ENCODE measurements at places on chromosomes 16 and 17. TPM values are rescaled to one million over a fixed set of nuclear protein-coding genes. Genes with fewer than 3 reads are reported as not detected.
A peak's percentile ranks its signal among the peaks of the same experiment; 100 is the strongest.

GRCh38 chr17:78022425-78022824 is 63.9 kb downstream of the TNRC6C start:
- no peak for DNase-seq

GRCh38 chr17:38891441-38891840 is 21.6 kb downstream of the LASP1 start:
- no peak for DNase-seq

The CDRT15 gene
- not detected for total RNA-seq

DNA sequence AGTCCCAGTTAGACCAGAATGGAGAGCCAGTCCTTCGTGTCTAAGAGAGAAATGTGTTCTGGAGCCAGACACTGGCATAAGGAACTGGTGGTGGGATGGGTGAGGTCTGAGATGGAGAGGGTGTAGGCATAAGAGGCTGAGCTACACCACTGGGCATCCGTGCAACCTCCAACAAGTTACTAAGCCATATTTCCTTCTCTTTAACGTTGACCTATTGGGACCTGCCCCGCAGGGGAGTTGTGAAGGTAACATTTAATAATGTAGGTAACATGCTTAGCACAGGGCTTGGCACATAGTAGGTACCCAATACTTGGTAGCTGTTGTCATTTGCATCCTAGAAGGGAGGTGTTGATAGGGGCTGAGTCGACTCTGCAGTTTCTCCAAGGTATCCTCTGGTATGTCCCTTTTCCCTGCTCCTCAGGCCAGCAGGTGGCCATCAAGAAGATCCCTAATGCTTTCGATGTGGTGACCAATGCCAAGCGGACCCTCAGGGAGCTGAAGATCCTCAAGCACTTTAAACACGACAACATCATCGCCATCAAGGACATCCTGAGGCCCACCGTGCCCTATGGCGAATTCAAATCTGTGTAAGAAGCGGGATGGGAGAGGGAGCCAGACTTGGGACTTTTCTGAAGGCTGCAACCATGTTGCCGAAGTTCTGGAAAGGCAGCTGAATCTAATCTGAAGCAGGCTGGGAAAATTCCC is 1.2 kb downstream of the MAPK7 start:
- no peak for DNase-seq

- no peak for DNase-seq
Observed at GRCh38 chr17:81065500-81065899, 30.5 kb downstream of the BAIAP2 start.

GRCh38 chr17:47830396-47831002 is 842 bp downstream of the MRPL10 start:
- no peak for DNase-seq

- no peak for DNase-seq
Observed at GRCh38 chr17:18111330-18111971, 2.9 kb downstream of the MYO15A start.

- DNase-seq: peak; percentile 82
Observed at GRCh38 chr17:28811651-28812090, 30.9 kb downstream of the FAM222B start.

DNA sequence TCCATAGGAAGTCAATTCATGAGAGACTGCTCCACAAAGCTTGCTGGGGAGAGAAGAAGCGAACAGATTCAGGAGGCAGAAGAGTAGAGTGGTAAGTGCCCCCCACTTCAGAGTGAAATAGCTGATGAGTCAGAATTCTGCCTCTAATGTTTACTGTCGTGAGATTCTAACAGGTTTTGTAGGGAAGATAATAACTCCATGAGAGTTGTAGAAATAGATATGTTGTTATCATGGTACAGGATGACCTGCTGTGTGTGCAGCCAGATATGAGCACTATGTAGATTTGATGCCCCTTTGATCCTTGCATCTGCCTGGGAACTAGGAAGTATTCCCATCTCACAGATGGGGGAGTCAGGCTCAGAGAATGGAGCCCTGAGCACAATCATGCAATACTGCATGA is 502.4 kb upstream of the CDH11 start:
- DNase-seq: no peak

The KRT32 gene
- not detected for total RNA-seq

The ATP2A1 gene
- 0.10 TPM for total RNA-seq

The SP6 gene
- 1.2 TPM for total RNA-seq

The VTN gene
- not detected for total RNA-seq

The KCNJ16 gene
- 345 TPM for total RNA-seq

- peak; percentile 54 for DNase-seq
Observed at GRCh38 chr17:67779098-67779672, 46.1 kb upstream of the BPTF start.

DNA sequence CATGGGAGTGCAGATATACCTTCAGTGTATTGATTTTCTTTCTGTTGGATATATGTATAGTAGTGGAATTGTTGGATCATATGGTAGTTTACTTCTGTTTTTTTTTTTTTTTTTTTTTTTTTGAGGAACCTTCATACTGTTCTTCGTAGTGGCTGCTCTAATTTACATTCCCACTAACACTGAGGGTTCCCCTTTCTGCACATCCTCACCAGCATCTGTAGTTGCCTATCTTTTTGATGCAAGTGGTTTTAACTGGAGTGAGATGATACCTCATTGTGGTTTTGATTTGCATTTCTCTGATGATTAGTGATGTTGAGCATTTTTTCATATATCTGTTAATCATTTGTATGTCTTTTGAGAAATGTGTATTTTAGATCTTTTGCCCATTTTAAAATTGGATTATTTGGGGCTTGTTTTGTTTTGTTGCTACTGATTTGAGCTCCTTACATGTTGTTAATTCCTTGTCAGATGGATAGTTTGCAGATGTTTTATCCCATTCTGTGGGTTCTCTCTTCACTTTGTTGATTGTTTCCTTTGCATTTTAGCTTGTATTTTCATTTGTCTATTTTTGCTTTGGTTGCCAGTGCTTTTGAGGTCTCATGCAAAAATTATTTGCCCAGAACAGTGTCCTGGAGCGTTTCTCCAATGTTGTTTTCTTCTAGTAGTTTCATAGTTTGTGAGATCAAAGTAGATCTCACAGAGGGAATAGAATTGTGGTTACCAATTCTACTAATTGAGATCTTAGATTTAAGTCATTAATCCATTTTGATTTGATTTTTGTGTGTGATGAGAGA is 25.0 kb upstream of the BCAS3 start:
- no peak for DNase-seq

The CMTM1 gene
- total RNA-seq: 6.2 TPM

GRCh38 chr17:45824901-45825492 is 19.7 kb upstream of the SPPL2C start:
- no peak for DNase-seq

Measured in renal cortical epithelial cell (primary cell).